Activated CD8-positive, alpha-beta T cell treated with anti-CD3 and anti-CD28 coated beads, Interleukin-2, amount 10 ng/mL, durations not matched to agents 7 days and 5 days (primary cell): ENCODE measurements at places on chromosomes 11 and 22.
A peak's percentile ranks its signal among the peaks of the same experiment; 100 is the strongest.

DNA sequence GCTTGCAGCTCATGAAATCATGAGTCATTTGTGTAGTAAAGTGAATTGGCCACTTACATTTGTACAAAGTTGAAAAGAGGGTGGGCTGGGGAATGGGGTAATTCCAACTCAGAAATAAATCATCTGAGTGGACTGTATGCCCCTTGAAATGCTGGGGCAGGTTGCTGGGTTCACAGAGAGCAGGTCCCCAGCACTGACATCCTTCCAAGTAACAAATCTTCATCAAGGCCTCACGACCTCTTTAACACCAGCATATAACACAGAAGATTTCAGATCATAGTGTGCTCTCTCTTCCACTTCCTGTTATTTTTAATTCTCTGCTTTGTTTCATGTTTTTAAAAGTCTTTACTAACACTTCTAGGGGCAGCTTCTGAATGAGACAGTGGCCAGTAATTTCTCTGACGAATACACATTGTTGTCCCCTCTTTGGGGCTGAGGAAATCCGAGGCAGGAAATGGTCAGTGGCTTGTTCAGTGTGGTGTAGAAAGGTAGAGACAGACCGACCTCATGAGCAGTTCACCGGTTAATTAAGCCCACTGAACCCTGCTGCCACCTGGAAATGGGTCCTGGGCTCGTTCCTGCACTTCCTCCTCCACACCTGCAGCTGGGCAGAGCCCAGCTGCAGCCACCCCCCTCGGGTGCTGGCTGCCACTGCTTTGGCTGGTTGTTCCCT, 127.7 kb downstream of the MAML2 start:
- peak; percentile 67 for DNase-seq

GRCh38 chr11:78061088-78061920, 2.4 kb upstream of the THRSP start:
- no peak for DNase-seq

- DNase-seq = no peak
These were observed 88.8 kb downstream of the ABTB2 start for GRCh38 chr11:34268906-34269430.

GRCh38 chr11:79461144-79461543, 20.3 kb upstream of the TENM4 start:
- DNase-seq = no peak

DNA sequence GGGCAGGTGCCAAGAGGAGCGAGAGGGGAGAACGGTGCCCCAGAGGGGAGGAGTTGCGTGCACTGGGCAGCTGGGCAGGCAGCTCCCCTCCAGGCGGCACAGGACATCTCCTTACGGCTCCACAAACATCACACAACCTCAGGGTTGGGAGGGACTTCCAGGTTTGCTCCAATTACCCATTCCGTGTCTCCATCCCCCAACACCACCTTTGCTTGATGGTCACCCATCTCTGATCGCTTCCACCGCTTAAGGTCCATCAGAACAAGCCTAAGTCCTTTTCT, 14.5 kb upstream of the TP53AIP1 start:
- no peak for DNase-seq

DNA sequence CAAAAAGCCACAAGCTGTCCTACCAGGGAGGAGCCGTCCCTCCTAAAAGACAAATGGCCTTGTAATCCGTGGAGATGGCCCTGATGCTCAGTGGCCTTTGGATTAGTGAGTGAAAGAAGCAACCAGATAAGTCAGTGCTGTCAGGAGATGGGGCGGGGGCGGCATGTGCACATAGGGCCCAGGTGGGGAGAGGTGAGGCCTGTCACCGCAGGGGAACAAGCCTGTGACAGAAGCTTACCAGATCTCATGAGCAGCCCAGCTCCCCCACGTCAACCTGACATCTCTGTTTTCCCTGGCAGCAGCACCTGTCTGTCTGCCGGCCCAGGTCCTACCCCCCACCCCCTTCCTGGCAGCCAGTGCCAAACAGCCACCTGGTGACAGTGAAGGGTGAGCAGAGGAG, 162.6 kb downstream of the BUD13 start:
- DNase-seq = no peak

GRCh38 chr11:102990145-102990544, 34.6 kb upstream of the MMP13 start:
- DNase-seq = no peak

DNA sequence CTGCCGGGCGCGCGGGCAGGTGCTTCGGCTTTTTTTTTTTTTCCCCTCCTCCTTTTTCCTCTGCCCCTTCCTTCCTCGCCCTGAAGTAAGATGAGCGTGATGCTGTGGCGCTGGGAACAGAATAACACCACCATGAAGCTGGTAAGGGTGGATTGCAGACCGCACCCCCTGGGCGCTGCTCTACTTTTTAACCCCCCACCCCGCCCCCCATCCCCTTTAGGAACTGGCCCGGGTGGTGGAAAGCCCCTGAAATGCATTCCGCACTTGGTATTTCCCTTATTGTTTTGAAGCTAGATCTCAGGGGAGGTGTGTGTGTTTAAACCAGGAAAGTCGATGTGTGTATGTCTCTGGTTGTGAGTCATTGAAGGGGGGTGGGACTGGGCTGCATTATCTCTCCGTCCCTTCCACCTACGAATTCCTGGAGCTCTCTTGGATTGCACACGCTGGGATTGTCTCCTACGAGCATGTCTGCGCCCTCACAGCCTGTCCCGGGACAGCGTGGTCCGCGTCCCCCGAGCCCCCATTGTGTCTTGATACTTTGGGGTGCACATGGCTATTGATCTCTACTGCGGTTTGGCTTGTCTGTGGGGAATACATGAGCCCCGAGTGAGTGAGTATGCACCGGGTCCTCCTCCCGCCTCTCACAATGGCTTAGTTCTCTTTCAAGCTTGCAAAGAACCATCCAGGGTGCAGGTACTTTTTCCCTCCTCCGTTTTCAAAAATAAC, 64.9 kb downstream of the NAV2 start:
- DNase-seq = no peak

DNA sequence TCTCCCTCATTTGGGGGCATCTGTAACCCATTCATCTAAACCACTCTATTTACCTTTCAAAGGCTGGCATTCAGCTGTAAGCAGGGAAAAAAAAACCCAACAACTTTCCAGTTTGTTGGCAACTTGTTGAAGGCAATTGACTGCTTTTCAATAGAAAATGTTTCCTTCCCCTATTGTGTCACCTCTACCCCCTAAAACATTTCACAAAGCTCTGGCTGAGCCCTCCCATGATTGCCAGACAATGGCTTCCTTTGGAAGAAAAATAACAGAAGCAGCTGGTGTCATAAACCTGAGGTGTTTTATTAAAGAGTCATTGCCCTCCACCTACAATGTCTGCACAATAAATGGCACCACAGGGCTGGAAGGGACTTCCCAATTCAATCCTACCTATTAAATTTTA, 22.1 kb upstream of the PSMA1 start:
- DNase-seq = no peak

DNA sequence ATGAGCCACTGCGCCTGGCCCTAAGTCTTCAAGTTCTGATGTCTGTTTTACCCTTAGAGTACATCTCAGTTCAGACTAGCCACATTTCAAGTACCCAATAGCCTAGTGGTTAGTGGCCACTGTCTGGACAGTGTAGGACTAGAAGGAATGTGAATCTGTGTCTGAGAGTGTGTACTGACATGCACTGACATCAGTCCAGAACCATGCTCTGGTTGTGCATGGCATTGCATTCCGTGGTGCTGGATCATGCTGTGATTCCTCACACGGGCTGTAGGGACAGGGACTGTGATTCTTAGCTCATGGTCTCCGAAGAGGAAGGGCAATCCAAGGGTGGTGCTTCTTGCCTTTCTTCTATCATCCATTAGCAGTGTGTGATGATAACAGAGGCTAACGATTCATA, 41.1 kb downstream of the AMOTL1 start:
- DNase-seq = no peak

DNA sequence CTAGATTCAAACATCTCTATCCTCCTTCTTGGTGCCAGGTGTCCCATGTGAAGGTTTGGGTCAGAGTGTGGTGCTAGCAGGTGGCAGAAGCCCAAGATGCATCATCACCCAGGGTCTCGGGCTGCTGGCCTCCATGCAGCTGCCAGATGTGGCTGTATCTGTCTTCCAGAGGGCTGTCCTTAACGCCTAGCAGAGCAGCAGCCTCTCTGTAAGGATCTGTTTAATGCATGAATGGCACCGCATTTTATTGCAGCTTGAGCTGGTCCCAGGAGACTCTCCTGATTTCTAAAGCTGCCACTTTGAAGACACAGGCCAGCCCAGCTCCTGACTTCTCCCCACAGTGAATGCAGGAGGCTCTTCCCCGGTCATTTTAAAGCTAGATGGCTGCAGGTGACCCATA, 26.3 kb downstream of the SLC1A2 start:
- no peak for DNase-seq

GRCh38 chr11:9748361-9748970, 84.6 kb downstream of the SWAP70 start:
- peak; percentile 84 for DNase-seq

GRCh38 chr11:11148104-11148509, 204.9 kb downstream of the CSNK2A3 start:
- no peak for DNase-seq

- no peak for DNase-seq
These were observed 12.2 kb downstream of the BCL9L start for GRCh38 chr11:118913411-118914125.

DNA sequence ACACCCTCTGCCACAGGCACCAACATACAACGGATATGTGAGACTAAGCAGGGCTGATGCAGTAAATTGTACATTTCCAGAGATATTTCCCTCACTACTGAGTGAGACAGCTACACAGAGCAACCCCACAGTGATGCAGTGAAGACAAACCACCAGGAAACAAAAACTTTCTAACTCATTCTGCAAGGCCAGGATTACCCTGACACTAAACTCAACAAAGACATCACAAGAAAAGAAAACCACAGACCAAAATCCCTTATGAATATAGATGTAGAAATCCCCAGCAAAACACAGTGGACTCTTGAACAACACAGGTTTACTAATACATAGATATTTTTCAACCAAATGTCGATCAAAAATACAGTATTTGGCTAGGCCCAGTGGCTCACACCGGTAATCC, 1.5 kb upstream of the SLC7A4 start:
- no peak for DNase-seq

DNA sequence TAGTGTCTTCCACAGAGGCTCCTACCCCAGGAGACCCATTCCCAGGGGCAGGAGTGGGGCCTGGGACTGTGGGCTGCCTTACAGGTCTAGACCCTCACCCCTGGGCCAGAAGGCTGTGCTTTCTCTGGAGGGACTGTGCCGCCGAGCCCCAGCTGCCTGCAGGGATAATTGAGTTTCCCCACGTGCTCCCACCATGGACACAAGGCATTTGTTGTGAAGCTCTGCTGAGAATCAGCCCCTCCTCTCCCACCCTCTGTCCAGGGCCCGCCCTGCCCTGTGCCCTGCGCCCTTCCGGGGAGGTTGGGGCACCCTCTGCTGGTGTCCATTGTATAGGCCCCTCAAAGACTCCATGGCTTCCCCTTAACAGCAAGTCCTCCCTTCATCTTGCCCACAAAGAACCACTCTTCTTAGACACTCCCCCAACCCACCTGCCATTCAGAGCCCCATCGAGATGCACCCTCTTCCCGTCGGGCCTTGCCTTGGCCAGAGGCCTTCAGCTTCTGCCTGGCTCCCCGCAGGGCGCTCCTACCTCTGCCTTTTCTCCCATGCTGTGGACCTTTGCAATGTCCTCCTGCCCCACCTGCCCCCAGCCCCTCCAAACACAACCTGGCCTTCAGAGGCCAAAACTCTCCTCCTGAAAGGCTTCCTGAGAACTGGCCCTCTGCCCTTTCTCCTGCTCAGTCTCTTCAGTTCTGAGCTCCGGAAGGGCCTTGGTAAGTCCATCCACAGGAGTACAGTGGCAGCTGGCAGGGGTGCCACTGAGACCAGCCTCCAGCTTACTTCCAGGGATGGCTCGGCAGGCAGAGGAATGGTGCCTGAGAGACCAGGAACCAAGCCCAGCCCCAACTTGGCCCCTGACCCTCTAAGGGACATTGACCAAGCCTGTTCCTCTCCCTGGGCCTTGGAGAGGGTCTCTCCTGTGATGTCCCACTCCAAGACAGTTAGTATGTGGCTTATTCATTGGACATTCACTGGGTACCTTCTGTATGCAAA, 22.4 kb downstream of the DUSP8 start:
- DNase-seq = no peak

DNA sequence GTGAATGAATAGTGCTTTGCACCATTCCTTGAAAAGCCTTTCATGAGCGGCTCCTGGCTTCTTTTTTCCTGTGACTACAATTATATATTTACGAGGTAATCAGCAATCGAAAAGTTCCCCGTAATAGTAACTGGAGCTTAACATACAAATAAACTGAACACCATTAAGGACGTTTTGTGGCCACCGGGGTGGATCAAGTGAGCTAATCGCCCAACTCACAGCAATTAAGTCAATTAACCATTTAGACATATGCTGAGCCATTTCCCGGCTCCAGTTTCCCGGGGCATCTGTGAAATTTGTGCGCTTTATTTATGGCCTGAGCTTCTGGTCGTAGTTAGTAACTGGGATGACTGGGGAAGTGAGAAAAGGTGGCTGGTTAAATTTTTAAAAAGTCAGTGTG, 465.2 kb downstream of the MIAT start:
- no peak for DNase-seq

GRCh38 chr11:112321501-112322172, 61.0 kb upstream of the PLET1 start:
- no peak for DNase-seq

- DNase-seq = no peak
These were observed 965.7 kb upstream of the FAT3 start for GRCh38 chr11:91258876-91259275.

GRCh38 chr22:37420686-37421467, 6.4 kb downstream of the ELFN2 start:
- DNase-seq = no peak

DNA sequence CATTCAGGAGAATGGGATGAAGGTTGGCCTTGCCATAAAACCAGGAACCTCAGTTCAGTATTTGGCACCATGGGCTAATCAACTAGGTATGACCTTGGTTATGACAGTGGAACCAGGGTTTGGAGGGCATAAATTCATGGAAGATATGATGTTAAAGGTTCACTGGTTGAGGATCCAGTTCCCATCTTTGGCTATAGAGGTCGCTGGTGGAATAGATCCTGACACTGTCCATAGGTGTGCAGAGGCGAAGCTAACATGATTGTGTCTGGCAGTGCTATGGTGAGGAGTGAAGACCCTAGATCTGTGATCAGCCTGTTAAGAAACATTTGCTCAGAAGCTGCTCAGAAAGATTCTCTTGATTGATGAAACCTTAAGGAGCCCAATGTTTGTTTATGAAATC, 5.7 kb downstream of the NF2 start:
- no peak for DNase-seq

DNA sequence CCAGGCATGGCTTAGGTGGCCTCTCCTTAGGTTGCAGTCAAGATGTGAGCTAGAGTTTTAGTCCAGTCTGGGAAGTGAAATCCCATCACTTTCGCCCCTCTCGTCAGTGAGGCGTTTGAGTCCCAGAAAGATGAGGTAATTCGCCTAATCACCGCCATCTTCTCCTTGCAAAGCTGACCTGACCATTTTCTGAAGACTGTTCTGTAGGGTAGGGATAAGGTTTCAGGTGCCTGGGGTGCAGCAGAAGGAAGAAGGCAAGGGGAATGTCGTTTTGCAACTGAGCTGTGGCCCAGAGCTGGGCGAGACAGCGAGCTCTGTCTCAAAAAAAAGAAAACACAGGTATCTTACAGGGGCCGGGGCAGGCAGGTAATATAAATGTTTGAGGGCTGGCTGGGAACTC, 61.7 kb upstream of the CECR2 start:
- DNase-seq = no peak

- no peak for DNase-seq
These were observed 214.0 kb downstream of the BRD1 start for GRCh38 chr22:49613511-49614270.

GRCh38 chr22:35854334-35854733, 136.7 kb downstream of the APOL5 start:
- DNase-seq = no peak

- no peak for DNase-seq
These were observed 586.3 kb upstream of the RAG2 start for GRCh38 chr11:37184326-37184725.
